ENCODE measurements at places on chromosomes 1 and 21.
A peak's percentile ranks its signal among the peaks of the same experiment; 100 is the strongest.

GRCh38 chr1:159949123-159949522 lies 3.7 kb upstream of the IGSF9 start:
- DNase-seq: no peak

- no peak for DNase-seq
Observed at GRCh38 chr1:54220004-54220811, 20.2 kb downstream of the MRPL37 start.

- DNase-seq: no peak
Observed at GRCh38 chr1:70509996-70510876, 99.2 kb downstream of the CTH start.

GRCh38 chr1:78036450-78036849 lies 9.3 kb upstream of the GIPC2 start:
- DNase-seq: no peak

GRCh38 chr1:59150577-59151386 lies 146.1 kb upstream of the FGGY start:
- DNase-seq: no peak

DNA sequence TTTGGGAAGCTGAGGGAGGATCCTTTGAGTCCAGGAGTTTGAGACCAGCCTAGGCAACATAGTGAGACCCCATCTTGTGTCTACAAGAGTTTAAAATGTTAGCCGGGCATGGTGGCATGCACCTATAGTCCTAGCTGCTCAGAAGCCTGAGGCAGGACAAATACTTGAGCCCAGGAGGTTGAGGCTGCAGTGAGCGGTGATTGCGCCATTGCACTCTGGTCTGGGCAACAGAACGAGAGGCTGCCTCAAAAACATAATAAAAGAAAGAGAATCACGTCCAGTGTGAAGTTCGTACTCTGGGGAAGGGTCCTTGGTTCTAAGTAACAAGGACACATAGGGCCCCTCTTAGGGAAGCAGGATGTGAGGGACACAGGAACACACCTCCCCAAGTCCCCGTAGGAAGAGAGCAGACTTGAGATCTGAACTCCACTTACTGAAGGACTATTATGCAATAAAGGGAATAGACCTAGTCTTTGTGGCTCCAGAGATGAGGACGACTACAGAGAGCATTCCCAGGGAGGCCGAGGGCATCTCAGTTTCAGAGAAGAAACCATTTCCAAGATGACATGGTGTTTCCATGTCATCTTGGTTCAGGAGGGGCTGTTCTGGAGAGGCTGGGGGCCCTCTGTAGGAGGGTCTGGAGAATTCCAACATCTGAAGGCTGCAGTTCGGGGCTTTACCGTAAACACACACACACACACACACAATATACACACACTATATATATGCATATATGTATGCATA lies 10.8 kb upstream of the ENO1 start:
- no peak for DNase-seq

DNA sequence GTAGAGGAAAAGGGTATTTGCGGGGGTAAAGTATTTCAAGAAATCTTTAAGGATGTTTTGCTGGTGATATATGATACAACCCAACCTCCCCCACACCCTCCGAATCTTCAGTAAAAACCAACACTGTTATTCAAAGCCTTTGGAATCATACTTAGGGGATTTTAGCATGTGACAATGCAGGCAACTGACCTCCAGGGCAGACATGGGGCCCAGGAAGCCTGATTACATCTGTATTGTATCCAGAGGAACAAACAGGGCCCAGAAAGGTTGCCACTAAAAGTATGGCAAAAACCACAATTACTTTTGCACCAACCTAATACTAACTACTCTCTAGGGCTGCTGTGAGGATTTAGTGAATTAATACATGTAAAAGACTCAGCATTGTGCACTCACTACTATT lies 43.9 kb upstream of the CNN3 start:
- DNase-seq: no peak

DNA sequence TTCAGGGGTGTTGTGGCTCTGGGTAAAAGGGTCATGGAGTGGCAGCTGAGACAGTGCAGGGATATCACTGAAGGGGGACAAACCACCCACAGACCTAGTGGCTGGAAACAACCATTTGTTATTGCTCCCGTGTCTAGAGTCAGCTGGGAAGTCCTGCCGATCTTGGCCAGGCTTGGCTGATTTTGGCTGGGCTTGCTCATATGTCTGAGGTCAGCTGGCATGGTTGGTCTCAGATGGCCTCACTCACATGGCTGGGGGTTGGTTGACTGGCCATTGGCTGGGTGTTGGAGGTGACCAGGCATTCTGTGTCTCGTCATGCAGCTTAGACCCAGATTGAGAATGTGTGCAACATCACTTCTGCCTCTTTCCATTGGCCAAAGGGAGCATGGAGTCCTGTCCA lies 203.8 kb upstream of the POU3F1 start:
- no peak for DNase-seq

GRCh38 chr1:24410750-24411149 lies 2.8 kb downstream of the STPG1 start:
- no peak for DNase-seq

- DNase-seq: no peak
Observed at GRCh38 chr1:181662606-181663005, 179.3 kb downstream of the CACNA1E start.

- DNase-seq: no peak
Observed at GRCh38 chr1:177054542-177054941, 110.0 kb downstream of the ASTN1 start.

DNA sequence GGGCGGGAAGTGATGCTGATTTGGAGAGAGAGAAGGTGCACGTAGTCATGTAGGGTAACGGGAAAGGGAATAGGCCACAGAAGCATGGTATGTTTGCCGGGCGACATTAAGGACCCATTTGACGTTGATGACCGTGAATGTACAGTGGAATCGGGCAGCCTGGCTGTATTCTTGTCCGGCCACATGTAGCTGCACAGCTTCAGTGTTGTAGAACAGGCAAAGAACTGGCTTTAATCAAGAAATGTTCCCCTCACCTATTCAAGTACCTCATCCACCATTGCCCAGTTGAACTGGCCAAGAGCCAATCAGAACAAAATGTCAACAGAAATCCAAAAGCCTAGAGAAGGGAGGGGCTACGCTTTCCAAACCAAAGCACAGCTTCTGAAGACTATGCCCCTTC lies 104.8 kb downstream of the DHRS3 start:
- no peak for DNase-seq

- DNase-seq: no peak
Observed at GRCh38 chr1:61506236-61506635, 218.7 kb downstream of the TM2D1 start.

DNA sequence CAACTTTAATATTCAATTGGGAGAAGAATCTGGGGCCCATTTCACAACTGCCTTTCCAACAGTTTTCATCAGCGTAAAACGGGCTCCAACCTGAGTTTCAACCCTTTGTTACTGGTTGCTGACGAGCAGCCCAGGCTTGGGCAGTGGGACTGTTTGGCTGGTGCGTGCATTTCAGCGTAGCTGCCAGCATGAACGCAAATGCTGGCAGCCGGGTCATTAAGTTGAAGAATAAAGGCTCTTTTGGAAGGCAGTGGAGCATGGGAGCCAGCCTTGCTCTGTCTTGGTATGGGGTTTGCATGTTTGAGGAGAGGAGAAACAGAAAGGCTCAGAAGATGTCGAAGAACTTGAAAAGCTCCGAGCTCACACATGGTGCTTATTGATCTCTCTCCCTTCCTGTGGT lies 40.7 kb downstream of the WDR3 start:
- no peak for DNase-seq

- peak; percentile 25 for DNase-seq
Observed at GRCh38 chr1:15740924-15741850, 1.1 kb upstream of the TMEM82 start.

GRCh38 chr1:201408176-201408833 lies 9.2 kb upstream of the LAD1 start:
- DNase-seq: no peak

DNA sequence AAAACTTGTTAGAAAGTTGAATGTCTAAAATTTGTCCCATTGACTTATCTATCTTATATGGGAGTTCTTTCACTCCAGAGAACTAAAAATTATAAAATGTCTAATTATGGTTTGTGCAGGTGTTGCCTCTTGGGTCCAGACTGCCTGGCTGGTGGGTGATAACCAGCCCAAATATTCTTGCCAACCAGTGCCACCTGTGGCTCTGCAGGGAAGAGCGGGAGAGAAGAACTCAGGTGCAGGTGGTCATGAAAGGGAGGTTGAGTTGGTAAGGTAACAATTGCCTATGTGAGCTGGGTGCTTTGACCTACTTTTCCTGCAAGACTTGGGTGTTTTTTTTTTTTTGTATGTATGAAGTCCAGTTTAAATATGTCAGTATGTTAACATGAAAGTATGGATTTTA lies 10.2 kb downstream of the RPS6KC1 start:
- DNase-seq: no peak

DNA sequence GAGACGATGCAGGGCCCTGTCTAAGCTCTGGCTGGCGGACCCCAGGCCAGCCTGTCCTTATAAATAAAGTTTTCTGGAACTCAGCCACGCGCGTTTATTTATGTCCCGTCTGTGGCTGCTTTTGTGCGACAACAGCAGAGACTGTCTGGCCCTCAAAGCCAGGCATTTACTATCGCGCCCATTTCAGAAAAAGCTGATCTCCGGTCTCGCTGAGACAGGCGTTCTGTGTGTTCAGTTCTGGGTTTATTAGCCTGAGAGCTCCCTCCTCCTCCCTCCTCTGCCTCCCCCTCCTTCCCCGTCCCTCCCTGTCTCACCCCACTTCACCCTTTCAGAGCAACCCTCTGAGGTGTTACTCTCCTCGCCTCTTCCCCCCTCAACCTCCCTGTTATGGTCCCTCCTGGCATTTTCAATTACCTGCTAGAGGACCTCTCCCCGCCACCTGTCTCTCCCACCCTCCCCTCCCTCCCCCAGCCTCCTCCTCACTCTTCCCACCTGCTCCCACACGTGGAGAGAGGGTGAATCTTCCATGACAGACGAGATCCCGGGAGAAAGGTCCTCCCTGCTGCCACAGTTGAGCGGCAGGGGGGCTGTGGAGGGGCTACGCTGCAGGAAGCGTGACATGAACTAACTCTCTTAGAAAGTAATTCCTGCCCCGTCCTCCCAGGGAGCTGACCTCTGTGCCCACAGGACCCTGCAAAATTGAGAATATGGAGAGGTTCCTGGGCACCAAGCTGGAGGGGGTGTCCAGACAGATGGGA lies 59.9 kb downstream of the SPSB1 start:
- no peak for DNase-seq

DNA sequence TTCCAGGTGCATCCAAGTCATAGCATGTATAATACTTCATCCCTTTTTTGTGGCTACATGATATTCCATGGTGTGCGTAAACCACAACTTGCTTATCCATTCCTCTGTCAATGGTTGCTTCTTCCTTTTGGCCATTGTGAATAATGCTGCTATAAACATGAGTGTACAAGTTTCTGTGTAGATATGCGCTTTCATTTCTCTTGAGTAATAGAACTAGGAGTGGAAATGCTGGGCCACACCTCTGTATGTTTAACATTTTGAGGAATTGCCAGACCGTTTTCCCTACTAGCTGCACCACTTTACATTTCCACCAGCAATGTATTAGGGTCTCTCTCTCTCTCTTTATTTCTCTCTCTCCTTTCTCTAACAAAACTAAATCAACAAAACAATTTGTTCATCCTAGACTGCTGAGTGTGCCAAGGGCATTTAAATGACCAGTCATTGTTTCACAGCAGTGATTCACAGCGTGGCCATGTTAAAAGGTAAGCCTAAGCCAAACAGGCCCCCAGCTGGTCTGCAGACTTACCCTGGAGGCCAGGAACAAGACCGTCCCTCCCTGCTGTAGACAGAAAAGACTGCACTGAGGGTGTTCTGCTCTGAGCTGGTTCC lies 53.2 kb upstream of the LYST start:
- DNase-seq: no peak

- no peak for DNase-seq
Observed at GRCh38 chr1:75124510-75124909, 9.7 kb upstream of the LHX8 start.

- DNase-seq: no peak
Observed at GRCh38 chr1:31742462-31743212, 21.5 kb downstream of the ADGRB2 start.

DNA sequence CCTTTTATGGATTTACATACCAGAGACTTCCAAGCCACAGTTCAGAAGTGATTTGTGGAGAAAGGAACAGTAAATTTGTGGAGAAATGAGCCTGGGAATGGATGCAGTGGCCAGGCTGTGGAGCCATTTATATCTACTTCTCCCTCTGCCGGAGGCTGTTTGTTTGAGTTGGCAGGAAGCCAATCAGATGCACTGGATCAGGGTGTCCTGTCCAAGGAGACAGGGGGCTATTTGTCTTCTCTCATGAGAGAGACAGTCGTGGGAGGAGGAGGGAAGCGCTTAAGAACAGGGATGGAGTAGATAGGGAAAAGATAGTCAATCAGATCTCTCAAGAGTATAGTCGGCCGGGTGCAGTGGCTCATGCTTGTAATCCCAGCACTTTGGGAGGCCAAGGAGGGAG lies 2.8 kb upstream of the HAPLN2 start:
- no peak for DNase-seq

- DNase-seq: no peak
Observed at GRCh38 chr1:154769193-154769895, 100.7 kb downstream of the KCNN3 start.

DNA sequence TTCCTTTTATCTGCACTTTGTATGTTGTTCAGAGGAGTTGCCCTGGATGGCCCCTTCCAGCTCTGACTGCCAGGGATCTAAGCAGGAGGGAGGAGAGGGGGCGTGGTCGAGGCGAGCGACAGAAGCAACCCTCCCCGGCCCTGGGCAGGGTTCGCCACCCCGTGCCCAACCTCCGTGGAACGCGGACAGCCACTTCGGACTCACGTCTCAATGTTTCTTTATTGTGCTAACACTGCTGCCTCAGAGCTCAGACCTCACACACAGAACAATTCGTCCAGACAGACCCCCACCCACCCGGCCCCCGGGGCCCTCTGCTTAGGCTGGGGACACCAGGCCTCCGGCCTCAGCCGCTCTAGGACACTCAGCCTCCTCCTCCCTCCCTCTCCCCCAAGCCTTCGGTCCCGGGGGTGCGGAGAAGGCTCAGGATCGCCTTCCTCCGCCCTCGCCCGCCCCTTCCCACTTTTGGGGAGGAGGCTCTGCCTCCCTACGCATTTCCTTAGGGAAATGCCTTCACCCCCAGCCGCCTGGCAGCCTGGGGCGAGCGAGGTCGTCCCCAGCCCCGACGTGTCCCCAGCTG lies 8.3 kb downstream of the VSIG8 start:
- DNase-seq: no peak

All from cerebellar nuclear complex (tissue), 1 donor.